ENCODE measurements at places on chromosomes 12 and 14.

GRCh38 chr14:56894591-56894991 lies 84.3 kb upstream of the OTX2 start:
- DNase-seq, result no peak

DNA sequence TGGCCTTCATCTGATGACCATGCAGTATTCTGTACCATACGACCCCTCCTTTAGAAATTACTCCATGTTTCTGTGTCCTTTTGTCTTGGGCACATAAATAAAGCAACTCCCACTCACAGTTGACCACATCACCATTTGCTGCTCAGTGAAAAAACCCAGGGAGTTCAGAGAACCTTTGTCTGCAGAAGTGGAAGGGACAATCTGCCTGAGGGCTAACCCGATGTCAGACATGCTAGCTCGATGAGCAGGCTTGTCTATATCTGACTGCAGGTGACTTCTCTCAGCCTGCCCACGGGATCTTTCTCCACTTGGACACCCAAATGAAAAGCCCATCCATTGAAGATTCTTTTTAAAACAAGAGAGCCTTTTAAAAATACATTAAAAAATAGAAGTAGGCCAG lies 45.7 kb upstream of the GRIP1 start:
- DNase-seq, result peak; percentile 67

DNA sequence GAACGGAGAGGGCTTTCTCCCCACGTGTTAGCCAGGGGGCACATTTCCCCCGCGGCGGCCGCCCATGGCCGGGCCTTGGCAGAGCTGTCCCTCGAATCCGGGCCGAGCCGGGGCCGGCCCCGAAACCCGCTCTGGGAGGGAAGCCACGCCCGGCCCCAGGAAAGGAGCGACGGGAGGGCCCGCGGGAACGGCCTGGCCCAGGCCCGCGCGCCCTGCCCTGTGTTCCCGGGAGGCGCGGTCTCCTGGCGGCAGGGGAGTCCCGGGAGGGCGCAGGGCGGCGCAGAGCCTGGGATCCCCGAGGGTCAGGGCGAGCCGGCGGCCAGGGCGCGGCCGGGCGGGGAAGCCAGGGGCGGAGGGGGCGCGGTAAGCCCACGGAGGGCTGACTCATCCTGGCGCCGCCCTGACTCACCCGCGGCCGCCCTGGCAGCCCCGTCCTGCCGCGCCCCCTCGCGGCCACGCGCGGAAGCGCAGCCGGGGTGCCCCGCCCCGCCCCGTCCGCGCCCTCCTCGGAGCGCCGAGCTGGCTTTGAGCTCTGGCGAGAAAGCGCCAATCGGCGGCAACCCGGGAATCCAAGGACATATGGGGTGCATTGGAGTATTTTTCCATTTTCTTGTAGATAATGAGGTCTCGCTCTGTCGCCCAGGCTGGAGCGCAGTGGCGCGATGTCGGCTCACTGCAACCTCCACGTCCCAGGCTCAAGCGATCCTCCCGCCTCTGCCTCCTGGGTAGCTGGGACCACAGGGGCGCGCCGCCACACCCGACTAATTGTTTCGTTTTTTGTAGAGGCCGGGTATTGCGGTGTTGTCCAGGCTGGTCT lies 31.8 kb upstream of the PLEKHG6 start:
- peak; percentile 96 for DNase-seq

- DNase-seq, result no peak
Observed at GRCh38 chr14:44780989-44781388, 180.8 kb downstream of the KLHL28 start.

GRCh38 chr12:26384536-26384935 lies 189.2 kb downstream of the SSPN start:
- DNase-seq, result no peak

DNA sequence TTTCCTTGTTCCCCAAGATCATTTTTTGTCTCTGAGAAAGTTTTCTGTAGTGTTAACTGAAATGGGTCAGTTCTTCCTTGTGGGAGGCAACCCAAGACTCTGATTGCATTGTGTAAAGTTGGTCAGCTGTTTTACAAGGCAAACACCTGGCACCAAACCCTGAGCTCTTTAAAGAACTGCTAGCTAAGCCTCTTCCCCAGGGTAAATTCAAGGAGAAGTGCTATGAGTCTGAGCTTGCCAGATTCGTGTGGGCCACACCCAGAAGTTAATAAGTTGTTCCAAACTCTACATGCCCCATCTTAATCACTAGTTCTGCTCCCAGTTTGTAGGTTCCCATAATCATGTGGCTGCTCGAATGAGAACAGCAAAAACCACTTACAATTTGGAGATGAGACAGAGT lies 214.5 kb downstream of the BTG1 start:
- no peak for DNase-seq

DNA sequence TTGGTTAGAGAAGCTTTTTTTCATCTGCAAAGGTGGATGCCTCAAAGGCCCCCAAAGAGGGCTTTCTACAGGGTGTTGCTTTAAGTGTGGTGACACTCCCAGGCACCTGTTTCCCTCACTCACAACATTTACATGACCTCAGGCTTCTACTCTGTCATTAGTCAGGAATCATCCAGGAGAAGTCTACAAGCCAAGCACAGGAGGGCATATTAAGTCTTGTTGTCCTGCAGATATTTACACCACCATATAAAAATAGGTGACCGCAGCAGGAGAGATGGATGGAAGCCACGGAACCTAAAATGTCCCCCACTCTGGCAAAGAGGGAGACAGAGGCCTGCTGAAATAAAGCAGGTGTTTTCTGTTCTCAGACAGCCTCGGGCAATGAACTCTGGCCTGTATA lies 7.5 kb upstream of the DPF3 start:
- no peak for DNase-seq

- no peak for DNase-seq
Observed at GRCh38 chr14:56846970-56847930, 37.0 kb upstream of the OTX2 start.

GRCh38 chr12:49825360-49825970 lies 2.7 kb downstream of the NCKAP5L start:
- DNase-seq, result no peak

DNA sequence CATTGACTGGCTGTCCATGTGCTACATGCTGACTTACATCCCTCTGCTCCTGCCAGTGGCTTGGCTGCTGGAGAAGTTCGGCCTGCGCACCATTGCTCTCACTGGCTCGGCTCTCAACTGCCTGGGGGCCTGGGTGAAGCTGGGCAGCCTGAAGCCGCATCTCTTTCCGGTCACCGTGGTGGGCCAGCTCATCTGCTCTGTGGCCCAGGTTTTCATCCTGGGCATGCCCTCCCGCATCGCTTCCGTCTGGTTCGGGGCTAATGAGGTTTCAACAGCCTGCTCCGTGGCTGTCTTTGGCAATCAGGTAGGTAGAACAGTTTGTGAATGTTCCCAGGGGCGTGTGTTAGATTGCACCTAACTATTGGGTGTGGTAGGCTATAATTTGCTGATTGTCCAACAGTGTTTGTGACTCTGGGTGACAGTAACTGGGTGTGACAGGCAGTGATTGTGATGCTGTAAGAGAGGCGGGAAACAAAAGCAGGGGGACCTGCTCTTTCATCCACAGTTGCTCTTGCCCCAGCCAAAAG lies 981 bp downstream of the FLVCR2 start:
- no peak for DNase-seq

DNA sequence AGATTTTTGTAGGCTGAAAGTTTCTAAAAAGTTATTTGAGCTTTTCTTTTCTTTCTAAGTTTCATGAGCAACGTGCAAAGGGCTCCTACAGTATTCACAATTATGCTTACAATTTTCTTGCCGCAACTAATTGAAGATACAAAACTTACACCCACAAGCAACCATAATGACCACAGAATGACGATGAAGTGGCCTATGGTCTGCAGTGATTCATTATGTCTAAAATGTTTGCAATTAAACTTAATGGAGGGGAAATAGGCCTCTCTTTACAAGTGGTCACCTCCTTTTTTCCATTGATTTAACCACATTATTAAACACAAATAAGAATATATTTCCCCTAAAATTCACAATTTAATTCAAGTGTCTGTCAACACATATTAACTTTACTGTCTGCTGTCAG lies 732.6 kb upstream of the FLRT2 start:
- DNase-seq, result no peak

DNA sequence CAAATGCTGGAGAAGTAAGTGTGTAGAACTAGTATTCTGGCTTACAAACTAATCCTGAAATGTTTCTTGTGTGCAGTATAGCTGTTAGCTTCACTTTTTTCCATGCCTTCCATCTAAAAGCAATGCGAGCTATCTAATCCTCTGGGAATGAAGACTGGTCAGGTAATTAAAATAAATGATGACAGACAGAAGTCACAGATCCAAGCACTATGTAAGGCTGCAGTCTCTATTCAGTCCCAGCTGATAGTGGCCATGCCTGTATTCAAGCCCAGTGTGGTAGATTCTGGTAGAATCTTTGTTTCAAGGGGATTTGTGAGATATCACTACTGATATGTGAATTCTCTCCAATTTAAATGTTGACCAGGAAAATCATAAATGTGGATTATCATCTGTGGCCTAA lies 637.2 kb downstream of the TMTC2 start:
- no peak for DNase-seq

DNA sequence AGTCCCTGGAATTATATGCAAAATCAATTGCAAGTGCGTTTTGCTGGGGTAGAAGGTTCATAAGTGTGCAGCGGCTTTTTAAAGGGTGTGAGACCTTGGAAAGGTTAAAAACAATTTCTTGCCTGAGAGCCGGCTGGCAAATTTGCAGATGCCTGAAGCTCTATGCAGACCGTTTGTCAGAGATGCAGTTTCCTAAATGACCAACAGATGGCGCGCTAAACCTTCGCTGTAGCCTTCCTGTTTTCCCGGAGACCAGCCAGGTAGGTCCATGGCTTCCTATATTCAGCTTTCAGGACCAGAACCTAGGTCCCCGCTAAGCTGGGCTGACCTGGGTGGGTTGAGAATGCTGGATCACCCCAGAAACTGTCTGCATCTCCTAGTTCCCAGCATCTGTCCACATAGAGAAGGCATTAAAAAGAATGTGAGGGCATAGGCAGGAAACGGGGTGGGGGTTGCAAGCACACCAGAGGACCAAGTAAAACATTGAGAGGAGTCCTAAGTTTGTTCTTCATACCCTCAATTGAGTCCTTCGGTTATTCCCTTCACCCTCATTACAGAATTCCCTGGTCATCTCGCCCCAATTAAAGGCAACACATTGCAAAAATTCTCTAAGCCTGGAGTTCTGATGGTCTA lies 5.7 kb upstream of the NOS1 start:
- peak; percentile 92 for DNase-seq

DNA sequence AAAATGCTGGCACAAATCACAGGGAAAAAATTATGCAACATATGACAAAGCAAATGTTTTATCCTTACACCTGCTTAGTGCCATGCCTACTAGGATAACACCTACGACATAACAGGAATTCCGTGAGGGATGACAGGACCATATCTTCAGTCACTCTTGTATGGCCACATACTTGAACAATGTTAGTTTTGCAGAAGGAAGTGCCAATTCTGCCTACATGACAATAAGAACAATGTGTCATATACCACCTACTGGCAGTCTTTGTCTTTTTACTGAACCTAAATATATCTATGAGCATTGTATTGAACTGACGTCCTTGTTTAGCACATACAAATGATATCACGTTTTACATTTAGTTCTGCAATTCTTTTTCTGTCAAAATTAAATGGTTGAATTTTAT lies 234.0 kb downstream of the ADAMTS20 start:
- no peak for DNase-seq

DNA sequence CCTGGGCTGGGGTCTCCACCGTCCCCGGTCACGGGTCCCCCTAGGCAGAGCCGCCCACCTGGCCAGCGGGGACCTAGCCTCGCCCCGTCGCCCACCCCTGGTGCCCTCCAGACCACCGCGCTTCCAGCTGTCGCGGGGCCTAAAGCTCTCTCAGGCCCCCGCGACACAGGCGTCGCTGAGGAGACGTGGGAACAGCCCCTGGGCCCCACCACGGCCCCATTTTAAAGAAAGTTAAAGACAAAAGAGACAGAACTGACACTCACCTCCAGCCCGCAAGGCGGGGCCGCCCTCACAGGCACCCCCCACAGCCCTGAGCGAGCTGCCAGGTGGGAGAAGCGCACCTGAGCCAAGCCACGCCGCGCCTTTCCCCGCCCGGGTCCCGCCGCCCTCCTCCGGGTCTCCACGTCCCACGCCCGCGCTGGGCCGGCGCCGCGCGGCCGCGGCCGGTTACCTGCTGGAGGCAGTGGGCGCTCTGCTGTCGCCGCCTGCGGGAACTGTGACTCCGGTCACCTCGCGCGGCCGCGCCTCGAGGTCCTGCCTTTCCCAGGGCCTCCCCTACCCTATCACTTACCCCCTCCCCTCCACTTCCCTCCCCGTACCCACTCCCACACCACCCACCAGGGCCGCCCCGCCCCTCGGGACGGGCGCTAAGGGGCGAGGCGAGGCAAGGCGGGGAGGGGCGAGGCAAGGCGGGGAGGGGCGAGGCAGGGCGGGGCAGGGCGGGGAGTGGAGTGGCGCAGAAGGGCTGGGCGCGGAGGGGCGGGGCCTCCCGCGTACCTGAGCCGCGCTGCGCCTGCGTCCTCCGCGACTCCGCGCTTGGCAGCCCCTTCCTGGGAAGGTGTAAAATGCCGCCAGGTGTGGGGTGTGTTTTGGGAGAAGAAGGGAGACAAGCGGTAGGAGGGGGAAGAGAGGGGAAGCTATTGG lies 31.2 kb downstream of the TC2N start:
- peak; percentile 95 for DNase-seq

- DNase-seq, result no peak
Observed at GRCh38 chr12:4433745-4434058, 11.9 kb downstream of the FGF6 start.

DNA sequence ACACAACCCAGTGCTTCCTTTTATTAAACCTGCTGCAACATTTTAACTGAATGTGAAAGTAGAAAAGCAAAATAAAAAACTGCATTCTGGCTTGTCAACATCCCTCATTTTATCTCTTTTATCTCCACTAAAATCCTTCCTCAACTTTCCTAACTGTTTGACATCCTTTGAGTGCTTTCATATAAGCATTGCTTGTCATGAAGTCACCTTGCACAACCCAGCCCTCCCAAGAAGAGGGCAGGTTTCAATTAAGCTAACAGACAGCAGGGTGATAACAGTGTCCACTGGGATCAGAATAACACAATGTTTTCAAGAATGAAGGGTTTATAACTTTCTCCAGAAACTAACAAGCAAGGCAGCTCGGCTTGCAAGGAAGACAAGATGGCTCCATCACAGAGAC lies 16.3 kb upstream of the TSPAN8 start:
- DNase-seq, result no peak

- no peak for DNase-seq
Observed at GRCh38 chr14:91021115-91021514, 39.3 kb downstream of the RPS6KA5 start.

GRCh38 chr12:94616203-94616729 lies 34.1 kb downstream of the TMCC3 start:
- peak; percentile 88 for DNase-seq

DNA sequence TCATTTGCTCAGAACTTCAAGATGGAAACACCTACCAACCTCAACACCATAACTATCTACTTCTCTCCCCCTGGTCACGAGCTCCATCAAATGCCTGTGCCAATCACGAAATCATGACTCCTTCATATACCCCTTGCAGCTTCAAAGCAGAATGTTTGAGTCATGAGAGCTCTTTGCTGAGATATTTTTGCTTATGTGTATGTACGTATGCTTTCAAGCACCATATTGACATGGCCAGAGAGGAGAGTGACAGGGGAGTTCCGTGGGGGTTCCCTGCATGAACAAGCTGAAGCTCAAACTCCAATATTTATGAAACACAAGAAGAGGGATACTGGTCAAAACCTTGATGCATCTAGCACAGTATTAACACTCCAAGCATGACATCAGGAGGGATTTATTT lies 374.4 kb downstream of the DPF3 start:
- DNase-seq, result peak; percentile 6
